ENCODE measurements at places on chromosomes 13 and 19.

GRCh38 chr19:15178629-15179308, 22.0 kb downstream of the NOTCH3 start:
- no peak for DNase-seq

- DNase-seq = no peak
Observed at GRCh38 chr19:14843578-14843977, 5.1 kb downstream of the OR7A10 start.

DNA sequence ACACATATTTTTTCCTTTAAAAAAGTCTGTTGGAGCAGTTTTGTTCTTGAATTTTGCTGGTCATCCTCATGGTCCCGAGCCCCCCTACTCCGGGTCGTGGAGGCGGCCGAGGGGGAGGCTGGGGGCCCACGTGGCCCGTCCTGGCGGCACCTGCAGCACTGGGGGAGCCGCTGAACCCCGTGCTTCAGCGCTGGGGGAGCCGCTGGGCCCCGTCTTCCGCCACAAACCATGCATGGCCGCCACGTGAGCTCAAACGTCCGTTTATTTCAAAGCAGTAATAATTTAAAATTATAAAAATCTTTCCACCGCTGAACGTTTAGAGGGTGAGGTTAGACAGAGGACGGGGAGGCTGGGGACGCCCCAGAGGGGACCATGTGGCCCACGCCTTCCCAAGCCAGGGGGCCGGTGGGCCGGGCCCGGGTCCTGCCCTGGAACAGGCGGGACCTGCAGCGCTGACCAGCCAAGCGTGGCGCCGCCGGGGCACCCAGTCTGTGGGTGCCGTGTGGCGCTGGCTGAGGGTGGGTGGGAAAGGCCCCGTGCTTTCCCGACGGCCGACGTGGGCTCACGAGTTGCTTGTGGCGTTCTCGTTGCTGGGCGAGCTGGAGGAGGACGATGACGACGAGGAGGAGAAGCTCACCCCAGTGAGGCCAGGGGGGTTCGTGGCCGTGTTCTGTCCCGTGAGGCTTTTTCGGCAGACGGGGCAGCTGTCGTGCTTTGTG, 8.0 kb downstream of the FGF22 start:
- DNase-seq = no peak

- no peak for DNase-seq
Observed at GRCh38 chr19:3323026-3323425, 43.4 kb upstream of the NFIC start.

- no peak for DNase-seq
Observed at GRCh38 chr13:24868874-24869273, 104.9 kb downstream of the RNF17 start.

DNA sequence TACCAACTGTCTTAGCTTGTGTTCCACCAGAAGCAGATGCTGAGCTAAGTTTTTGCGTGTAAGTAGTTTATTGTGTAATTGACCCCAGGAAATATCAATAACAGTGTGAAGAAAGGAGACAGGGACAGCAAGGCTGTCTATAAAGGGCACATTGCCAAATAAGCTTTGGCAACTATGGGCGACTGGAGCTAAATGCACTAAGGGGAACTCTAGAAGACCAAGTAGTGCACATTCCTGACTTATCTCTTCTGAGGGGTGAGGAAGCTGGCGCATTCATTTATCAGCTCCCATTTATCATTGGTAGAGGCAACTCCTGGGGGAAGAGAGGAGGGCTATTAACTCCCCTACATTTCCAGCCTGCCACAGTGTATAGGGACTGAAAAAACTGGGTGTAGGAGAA, 135.0 kb downstream of the DLEU7 start:
- DNase-seq = no peak

DNA sequence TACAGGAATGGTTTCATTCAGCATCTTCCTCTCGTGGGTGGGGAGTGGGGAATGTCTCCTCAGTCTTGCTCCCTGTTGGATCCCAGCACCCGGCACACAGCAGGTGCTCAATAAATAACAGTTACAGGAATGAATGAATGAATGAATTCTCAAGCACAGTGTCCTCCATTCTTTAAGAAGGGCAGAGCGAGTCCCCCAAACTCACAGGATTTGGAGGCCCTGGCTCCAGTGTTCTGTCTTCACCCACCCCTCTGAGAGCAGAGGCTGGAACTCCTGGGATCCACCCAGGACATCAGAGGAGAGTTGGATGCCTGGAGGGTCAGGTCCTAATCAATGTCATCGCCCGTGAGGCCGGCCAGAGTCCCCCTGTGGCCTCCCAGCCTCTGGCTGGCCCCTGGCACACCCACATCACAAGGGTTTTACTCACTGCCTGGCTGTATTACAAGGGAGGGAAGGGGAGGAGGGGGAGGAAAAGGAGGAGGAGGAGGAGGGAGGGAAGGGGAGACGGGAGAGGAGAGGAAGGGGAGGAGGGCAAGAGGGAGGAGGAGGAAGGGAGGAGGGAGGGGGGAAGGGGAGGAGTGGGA, 8.7 kb upstream of the CREB3L3 start:
- no peak for DNase-seq

DNA sequence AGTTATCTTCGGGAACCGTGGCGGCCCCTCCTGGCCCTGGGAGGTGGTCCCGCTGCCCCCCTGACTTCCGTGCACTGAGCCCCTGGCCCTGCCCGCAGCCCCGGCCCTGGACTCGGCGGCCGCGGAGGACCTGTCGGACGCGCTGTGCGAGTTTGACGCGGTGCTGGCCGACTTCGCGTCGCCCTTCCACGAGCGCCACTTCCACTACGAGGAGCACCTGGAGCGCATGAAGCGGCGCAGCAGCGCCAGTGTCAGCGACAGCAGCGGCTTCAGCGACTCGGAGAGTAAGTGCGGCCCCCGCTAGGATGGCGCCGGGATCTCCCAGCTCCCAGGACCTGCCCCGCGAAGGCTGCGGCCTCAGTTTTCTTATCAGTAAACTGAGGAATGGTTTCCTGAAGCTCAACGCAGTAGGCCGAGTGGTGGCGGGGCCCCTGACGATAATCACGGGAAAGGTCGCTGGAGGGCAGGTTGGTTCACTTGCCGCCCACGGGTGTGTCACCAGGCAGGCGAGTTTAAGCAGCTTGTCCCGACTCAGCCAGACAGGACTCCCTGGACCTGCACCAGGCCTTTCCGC, 924 bp downstream of the RGCC start:
- DNase-seq = no peak

DNA sequence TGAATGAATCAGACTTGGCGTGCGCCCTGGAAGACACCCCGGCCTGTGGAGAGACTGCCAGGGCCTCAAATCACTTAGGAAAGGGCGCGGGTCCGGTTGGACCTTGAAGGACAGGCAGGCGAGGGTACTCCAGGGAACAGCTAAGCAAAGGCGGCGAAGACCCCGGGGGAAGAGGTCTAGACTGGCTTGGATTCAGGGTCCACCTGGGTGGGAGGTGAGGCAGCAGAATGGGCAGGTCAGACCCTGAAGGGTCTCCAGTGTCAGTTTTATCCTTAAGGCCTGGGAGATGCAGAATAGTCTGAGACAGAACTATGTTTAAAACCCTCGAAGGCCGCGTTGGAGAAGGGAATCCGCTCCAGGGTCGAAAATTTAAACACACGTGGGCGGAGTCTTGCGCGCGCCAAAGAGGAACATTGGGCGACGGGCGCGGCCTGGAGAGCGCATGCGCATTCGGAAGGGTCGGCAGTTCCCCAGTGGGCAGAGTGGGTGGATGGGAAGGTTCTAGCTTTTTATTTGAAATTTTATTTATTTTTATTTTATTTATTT, 567 bp upstream of the SMG9 start:
- peak; percentile 89 for DNase-seq

DNA sequence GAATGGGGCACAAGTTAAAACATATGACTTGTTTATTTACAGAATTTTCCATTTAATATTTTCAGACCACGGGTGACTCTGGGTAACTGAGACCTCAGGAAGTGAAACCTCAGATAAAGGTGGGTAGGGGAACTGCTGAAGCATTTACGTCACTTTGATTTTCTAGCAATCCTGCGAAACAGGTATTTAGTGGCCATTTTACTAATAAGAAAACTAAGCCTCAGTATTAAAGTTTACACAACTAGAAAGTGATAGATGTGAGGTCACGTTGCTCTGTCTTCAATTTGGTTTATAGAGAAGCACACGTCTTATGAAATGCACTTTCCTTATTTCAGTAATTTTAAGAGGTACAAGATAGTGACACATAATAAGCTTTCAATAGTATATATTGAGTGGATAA, 402.8 kb downstream of the FGF9 start:
- DNase-seq = no peak

DNA sequence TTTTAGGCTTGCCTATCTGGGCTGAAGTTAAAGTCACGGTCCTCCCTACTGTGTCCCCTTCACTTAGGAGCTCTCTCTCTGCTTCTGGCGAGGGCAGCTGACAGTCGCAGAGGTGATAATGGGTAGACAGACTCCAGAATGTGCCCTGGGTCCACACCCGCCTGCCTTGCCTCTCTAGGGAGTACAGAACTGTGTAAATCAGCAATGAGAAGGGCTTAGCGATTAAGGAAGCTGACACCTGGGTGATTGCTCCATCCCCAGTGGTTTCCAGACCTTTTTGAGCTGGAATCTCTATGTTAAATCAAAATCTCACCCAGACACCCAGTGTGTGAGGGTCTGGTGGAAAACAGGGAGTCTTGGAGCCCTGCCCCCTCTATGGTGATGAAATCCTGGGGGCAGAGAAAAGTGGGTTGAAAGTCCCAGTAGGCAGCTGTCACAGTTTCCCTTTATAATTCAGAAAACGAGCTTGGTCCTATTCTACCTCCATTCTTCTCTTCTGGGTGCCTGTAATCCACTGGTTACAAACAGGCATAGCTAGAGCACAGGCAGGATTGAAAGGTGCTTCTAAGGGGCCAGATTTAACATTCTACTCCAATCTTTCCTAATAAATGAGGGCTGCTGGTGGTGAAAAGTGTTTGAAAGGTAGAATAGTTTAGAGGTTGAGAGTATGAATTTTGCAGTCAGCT, 46.9 kb downstream of the OLFM4 start:
- DNase-seq = peak; percentile 37

DNA sequence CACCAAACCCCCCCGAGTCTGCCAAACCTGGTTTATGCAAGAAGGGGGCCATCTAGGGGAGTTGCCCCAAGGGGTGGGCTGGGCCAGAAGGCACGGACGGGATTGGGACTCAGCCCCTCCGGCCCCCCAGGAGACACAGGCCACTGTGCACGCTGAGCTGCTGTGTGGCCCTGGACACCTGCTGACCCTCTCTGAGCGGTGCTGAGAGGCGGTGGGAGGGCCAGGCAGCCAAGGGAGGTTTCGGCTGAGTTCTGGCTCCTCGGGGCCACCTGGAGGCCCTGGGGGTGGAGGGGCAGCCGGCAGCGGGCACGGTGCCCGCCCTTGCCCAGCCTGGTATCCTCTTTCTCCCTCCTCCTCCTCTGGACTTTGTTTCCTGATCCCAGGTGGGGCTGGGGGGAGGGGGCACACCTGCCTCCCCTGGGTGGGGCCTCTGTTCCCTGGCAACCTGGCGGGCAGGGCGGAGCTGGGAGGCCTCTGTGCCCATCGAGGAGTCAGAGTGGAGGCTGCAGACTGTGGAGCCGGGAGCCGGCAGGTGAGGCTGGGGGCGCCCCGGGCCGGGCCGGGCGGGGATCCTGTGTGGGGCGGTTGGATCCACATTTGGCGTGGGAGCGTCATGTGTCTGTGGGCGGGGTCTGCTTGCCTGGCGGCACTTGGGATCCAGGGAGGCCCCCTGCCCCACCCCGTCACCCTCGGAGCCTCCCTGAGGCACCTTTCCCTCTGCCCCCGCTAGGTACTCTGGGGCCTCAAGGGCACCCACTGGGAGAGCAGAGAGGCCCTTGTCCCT, at the start of gene MISP:
MISP (plus strand) TSS at position 473 of the 784 bp plus-strand sequence. CDS start 5,835 bp downstream, outside the sequence.
- peak; percentile 79 for DNase-seq

DNA sequence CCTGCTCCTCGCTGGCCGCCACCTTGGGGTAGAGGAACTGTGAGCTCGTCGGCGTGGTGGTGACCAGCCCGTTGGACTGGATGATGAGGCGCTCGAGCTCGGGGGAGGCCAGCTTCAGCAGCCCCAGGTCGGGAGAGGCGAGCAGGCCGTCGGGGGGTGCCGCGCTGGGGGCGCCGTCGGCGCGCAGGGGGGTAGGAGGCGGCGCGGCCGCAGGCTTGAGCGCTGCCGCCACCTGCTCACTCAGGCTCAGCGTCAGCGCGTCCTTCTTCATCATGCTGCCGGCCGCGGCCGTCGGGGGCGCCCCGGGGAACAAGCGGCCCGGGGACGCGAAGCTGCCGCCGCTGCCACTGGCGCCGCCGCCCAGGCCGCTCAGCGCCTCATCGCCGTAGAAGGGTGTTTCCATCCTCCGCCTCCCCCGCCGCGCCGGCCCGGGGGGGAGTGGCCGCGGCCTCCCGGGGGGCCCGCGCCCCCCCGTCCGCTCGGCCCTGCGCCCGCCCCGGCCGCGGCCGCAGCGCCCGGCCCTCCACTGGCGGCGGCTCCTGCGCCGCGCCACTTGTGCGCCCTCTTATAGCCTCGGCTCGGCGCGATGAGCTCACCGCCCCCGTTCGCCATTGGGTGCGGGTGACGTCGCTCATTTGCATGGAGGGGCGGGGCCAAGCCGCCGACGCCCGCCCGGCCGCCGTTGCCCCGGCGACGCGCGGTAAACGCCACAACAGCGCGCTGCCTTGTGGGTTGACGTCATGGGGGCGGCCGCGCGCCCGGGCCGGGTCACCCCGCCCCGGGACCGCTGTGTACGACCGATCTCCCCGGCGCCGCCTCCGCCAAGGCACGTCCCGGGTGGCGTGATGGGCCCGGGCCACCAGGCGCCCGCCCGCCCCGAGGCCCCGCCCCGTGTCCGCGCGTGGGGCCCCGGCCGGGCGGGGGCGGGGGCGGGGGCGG, at the start of gene JUND:
JUND (minus strand) TSS at position 541 of the 939 bp plus-strand sequence; CDS start at position 403, 138 bp downstream.
- DNase-seq = peak; percentile 95

DNA sequence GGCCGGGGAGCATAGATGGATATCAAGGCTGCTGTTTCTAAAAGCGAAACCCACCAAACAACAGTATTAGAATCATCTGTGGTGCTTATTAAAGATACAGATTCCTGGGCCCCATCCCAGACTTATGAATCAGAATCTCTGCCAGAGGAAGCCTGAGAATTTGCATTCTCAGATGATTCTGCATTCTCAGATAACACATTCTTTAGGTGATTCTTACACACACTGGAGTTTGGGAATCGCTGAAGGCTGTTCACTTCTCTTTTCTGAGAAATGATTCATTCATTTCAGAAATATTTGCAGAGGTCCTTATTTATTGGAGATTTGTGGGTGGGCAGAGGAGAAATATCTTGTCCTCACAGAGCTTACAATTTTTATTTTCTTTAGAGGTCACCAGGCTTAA, 24.4 kb downstream of the ALOX5AP start:
- DNase-seq = no peak

DNA sequence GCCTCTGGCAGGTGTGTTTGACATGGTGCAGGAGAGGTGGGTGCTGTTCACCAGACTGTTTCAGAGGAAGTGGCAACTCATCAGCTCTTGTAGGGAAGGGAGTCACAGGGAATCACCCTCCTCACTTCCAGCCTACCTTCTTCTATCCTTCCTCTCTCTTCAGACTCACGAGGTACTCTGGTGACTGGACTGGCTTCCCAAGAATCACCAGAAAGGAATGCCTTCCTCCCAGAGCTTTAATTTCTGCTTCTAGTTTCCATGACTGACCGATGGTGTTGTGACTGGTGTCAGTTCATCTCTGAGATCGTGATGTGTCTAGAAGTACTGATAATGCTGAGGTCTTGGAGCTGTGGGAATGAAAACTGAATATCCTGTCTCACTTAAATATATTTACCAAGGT, 247.3 kb downstream of the KCTD12 start:
- DNase-seq = no peak

Data from NCI-H1436 (cell line).